ENCODE measurements at places on chromosomes 13 and 19.

- DNase-seq, result no peak
Observed at GRCh38 chr19:15288146-15288963, 44.0 kb downstream of the BRD4 start.

- peak; percentile 80 for DNase-seq
Observed at GRCh38 chr13:30659980-30660379, 42.3 kb downstream of the USPL1 start.

GRCh38 chr13:109684824-109685202, 101.6 kb downstream of the IRS2 start:
- DNase-seq, result no peak

DNA sequence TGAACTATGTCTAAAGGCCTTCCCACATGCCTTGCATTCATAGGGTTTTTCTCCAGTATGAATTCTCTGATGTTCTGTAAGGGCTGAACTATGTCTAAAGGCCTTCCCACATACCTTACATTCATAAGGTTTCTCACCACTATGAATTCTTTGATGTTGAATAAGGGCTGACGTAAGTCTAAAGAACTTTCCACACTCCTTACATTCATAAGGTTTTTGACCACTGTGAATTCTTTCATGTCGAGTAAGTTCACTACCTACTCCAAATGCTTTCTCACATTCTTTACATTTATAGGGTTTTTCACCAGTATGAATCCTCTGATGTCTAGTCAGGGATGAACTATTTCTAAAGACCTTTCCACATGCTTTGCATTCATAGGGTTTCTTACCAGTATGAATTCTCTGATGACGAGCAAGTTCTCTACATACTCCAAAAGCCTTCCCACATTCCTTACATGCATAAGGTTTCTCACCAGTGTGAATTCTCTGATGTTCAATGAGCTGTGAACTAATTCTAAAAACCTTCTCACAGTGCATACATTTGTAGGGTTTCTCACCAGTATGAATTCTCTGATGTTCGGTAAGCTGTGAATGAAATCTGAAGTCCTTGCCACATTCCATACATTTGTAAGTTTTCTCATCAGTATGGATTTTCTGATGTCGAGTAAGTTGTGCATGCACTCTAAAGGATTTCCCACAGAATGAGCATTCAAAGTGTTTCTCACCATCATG, 19.1 kb upstream of the ZNF260 start:
- DNase-seq, result no peak

- no peak for DNase-seq
Observed at GRCh38 chr19:35629332-35629633, 447 bp downstream of the RBM42 start.

DNA sequence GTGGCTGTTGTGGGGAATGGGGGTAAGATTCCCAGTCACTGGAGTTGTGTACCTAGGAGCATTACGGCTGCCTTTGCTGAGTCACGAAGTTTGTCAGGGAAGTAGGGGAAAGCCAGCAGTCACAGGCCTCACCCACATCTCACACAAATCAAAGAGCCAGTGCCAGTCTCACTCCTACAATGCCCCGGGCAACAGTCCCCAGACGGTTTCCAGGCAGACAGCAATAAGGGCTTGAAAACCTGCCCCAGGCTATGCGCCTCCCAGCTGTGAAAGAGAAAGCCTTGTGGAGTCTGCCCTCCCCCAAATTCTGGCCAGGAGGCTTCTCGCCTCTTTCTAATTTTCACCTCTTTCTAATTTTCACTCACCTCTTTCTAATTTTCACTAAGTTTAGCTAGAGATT, 142.3 kb upstream of the EDNRB start:
- peak; percentile 66 for DNase-seq

DNA sequence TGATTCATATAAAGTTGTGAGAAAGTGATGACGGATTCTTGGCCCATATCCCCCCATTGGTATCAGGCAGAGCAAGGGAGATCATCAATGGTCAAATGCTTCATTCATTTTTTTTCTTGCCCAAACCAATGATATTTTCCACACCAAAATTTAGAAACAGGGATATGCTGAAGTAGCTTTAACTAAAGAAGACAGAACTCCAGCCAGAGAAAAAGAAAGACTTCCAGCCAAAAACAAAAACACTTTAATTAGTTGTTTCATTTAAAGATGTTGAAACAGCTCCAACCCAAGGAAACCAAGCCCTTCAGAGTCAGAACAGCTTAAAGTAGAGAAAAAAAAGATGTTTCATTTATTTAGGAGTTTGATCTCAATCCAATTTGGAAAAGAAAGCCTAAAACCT, 358.9 kb upstream of the NBEA start:
- DNase-seq, result no peak

GRCh38 chr19:6424195-6424938, at the start of gene KHSRP:
Gene KHSRP, minus strand, starts transcription at chr19:6424811. Its CDS starts 110 bp downstream, at chr19:6424701.
- no peak for DNase-seq

GRCh38 chr13:24557081-24557480, 44.5 kb upstream of the PARP4 start:
- no peak for DNase-seq

GRCh38 chr13:99689955-99690354, 188.7 kb downstream of the TM9SF2 start:
- DNase-seq, result no peak

DNA sequence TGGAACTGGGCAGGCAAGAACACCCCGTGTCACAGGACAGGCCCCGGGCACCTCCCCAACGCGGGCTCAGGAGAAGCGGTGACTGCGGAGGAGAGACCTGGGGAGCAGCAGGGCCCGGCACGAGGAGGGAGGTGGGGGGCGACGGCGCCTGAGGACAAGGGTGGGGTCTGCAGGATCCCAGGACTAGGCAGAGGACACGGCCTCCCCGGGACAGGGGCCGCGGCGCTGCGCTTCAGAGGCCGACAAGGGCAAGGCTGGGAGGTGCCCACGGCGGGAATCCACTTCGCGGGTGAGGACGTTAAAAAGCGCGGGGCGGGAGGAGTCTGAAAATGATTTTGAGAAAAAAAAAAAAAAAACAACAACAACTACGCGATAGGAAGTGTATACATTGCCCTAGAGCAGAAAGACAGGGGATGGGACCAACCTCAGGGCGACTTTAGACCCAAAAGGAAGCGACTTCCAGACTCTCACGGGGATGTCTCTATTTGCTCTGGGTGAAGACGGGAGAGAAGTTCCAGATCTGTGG, 44.9 kb downstream of the ZNF611 start:
- peak; percentile 62 for DNase-seq

DNA sequence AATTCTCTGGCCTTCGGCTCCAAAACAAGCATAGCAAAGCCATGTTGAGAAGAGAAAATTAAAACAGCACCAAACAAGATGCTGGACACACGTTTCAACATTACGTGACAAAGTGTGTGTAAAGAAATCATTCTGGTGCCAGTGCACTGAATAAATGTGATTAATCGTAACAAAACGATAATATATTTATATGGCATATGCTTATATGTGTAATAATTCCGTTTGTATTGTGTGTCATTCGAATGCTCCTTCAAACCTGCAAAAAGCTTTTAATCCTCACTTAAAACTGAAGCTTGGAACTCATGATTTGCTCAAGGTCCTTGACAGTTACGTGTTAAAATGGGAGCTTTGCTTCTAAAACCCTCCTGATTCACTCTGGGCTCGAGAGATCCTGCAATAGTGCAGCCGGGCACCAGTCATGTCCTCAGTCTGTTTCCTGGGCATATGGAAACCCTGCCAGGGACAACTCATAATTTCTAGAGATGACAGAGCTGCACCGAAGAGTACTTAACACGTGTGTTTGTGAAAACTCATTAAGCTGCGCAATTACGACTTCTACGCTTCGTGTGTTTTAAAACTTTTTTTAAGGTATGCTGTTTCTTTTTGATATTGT, 731 bp upstream of the AKAP8L start:
- no peak for DNase-seq

- DNase-seq, result no peak
Observed at GRCh38 chr13:89923736-89924135, 1423.8 kb upstream of the MIR17HG start.

- no peak for DNase-seq
Observed at GRCh38 chr13:97030705-97031452, 36.6 kb upstream of the OXGR1 start.

DNA sequence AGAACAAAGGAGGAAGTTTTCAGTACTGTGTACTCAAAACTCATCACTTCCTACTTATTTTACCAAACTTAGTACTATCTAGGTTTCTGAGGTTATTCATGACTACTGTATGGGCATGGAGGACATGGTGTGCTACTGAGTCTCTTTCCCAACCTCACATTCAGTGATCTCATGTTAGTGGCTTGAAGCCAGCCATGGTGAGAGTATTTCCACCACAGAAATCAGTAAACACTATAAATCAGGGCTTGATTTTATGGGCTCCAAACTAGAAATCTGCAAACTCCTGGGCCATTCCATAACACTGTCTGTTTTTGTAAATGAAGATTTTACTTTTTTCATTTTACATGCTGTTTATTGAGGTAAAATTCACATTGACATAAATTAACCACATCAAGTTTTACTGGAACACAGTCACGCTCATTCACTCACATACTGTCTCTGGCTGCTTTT, 19.7 kb downstream of the MED26 start:
- DNase-seq, result no peak

DNA sequence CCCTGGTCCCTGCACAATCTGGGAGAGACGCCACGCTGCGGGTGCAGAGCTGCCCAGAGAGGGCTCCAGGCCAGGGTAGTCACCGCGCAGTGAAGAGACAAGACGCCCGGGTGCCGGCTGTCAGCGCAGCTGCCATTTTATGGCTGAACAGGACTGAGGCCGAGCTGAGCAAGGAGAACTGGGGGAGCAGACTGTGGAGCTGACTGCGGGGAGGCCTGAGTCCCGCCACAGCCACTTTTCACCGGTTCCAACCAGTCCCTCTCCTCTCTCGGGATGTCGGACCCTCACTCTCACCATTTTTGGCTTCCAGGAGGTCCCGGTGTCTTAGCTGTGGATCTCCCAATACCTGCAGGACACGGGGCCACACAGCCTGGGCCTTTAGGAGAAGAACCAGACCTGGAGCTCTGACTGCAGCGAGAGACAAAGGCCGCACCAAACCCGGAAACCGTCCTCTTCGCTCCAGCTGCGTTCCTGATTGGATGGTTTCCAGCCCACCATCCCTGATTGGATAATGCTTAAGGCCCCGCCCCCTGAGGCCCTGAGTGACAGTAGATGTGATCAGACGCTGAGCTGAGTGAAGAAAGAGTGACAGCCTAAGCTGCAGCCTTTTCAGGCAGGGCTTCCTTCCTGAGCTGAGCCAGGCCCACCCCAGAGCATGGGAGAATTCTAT, at the start of gene ZNF626:
ZNF626 (minus strand) TSS at position 422 of the 670 bp plus-strand sequence; CDS start at position 297, 125 bp downstream.
- DNase-seq, result peak; percentile 98

- DNase-seq, result peak; percentile 17
Observed at GRCh38 chr19:2798733-2799132, 13.4 kb downstream of the THOP1 start.
